ENCODE measurements at places on chromosomes 6 and 20.
A peak's percentile ranks its signal among the peaks of the same experiment; 100 is the strongest.

DNA sequence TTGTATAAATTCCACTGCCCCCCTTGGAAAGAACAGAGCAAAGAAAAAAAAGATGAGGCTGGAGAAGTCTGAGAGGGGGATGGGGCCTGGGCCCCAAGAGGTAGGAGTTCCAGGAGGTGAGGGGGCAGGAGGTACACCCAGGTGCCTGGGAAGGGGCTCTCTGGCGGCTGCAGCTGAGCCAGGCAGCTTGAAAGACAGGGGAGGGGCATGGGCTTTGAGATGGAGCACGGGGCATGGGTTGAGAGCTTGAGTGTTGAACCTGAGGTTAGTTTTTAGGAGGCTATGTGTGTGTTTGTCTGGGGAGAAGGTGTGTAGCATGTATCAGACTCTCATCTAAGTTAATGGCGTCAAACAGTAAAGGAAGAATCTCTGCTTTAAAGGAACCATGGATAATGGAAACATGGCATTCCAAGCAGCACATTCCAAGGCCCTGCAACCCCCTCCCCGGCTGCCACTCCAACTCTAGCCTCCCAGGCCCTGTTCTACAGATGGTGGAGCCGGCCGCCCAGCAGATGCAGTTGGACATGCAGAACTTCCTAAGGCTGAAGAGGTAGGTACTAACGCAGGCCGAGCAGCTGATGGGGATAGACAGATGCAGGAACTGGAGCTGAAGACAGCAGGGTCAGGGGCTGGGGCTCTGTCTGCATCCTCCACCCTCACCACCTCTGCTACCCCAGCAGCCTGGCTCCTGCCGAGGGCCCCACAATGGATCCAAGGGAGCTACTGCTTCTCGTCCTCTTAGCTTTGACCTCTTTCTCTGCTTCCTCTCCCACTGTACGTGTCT is 42.1 kb downstream of the MDFI start:
- no peak for DNase-seq

- no peak for DNase-seq
Observed at GRCh38 chr6:42428326-42429041, 23.2 kb downstream of the TRERF1 start.

DNA sequence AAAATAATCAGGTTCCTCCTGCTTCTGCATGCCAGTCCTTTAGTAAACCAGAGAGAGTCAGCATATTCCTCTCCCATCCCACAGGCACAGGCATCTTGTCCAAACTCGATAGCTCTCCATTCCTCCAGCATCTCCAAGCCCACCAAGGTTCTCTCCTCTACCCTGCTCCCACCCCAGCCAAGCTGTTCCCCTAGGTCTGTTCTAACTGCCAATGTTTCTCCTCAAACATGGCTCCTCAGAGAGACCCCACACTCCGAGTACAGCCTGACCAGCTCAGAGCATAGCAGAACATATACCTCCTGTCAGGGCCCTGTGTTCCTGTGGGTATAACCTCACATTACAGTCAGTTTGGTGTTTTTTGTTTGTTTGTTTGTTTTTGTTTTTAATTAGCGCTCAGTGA is 177.8 kb downstream of the VEGFA start:
- no peak for DNase-seq

GRCh38 chr6:8881663-8882062 is 446.3 kb upstream of the SLC35B3 start:
- DNase-seq, result no peak

DNA sequence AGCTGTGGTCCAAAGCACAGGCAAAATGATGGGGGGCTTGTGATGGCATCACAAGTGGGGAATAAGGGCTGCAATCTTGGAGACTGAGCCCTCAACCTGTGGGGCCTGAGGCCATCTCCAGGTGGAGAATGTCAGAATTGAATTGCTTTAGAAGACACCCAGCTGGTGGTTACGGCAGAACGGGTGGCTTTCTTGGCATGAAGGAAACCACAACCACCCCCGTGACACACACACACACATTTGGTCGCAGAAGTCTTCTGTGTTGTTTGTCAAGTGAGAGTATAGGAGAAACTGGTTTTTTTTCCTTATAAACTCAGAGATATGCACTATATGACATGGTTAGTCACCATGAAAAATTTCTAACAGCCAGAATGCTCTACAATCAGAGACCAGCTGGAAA is 139.5 kb upstream of the CDH4 start:
- no peak for DNase-seq

- DNase-seq, result no peak
Observed at GRCh38 chr6:27672113-27672799, 199.4 kb upstream of the ZNF184 start.

DNA sequence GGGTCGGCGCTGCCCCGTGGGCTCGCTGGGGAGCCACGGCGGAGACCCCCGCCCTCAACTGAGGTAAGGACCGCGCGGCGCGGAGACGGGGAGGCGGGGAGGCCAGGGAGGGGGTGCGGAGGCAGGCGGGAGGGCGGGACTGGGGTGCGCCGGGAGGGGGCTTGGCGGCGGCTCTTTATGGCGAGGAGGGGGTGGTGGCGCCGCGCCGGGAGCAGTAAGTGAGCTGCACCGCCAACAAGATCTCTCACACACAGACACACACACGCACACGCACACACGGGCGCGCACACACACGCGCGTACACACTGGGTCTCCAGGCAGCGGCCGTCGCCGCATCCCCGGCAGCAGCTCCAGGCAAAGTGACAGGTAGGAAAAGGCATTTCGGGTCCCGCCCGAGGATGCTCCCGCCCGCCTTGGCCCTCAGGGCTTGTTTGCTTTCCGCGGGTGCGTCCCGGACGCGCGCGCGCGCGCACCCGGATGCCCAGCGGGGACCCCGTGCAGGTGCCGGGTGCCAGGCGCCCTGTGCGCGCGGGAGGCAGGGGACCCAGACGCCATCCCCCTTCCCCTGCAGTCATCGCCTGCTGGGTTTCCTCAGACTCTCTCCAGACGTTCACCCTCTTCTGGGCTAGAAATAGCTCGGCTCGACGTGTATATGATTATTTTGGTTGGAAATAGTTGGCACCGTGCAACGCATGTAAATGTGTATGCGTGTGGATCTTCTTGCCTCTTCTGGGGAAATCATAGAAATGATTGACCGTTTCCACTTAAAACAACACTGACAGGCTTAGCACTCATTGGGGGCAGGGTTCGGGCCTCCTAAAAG is at the start of gene PLCB4:
PLCB4 (plus strand) TSS at position 247 of the 823 bp plus-strand sequence. CDS start 238,728 bp downstream, outside the sequence.
- peak; percentile 52 for DNase-seq

DNA sequence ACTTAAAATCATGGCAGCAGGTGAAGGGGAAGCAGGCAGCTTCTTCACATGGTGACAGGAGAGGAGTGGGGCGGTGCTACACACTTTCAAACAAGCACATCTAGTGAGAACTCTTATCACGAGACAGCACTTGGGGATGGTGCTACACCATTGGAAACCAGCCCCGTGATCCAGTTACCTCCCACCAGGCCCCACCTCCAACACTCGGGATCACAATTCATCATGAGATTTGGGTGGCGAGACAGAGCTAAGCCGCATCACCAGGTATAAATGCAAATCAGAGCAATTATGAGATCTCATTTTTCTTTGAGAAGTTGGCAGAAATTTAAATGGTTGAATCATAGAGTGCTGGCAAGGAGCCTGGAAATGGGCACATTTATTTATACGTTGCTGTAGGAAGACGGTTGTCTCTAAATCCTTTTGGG is 31.4 kb downstream of the IGF2R start:
- no peak for DNase-seq

GRCh38 chr6:13715444-13715883 is 3.8 kb upstream of the RANBP9 start:
- DNase-seq, result no peak

GRCh38 chr6:7433121-7433617 is 43.6 kb downstream of the RIOK1 start:
- DNase-seq, result no peak

GRCh38 chr20:53773792-53774401 is 180.3 kb upstream of the ZNF217 start:
- no peak for DNase-seq

DNA sequence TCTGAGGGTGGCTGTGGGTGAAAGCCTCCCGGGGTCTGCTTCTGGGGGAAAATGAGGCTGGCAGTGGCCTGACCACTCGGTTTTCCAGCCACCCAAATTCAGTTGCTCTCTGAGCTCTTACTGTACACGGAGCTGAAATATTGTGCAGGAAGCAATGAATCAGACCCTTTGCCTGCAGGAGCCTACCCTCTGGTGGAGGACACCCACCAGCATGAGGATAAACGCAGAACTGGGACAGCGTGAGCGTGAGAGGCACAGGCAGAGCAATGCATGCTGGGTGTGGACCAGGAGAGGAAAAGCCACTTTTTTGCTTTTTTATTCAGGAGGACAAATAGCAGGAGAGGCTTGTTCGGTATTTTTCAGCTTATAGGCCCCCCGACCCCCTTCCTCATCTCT is 298.0 kb downstream of the QKI start:
- no peak for DNase-seq

DNA sequence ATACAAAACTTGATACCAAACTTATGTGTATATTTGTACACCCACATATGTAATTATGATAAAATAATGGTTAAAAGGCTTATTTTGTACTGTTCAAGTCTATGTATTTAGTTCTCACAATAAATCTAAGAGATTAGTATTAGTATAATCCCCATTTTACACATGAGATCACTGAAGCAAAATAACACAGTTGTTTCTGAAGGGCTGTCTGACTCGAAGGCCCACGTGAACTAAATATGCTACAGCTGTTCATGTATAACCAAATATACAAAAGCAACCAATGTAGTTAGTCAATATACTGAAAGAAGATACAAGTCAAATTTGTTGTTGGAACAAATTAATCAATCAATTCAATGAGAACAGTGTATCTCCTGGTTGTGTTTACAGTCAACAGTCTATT is 959.2 kb downstream of the EPHA7 start:
- DNase-seq, result no peak

DNA sequence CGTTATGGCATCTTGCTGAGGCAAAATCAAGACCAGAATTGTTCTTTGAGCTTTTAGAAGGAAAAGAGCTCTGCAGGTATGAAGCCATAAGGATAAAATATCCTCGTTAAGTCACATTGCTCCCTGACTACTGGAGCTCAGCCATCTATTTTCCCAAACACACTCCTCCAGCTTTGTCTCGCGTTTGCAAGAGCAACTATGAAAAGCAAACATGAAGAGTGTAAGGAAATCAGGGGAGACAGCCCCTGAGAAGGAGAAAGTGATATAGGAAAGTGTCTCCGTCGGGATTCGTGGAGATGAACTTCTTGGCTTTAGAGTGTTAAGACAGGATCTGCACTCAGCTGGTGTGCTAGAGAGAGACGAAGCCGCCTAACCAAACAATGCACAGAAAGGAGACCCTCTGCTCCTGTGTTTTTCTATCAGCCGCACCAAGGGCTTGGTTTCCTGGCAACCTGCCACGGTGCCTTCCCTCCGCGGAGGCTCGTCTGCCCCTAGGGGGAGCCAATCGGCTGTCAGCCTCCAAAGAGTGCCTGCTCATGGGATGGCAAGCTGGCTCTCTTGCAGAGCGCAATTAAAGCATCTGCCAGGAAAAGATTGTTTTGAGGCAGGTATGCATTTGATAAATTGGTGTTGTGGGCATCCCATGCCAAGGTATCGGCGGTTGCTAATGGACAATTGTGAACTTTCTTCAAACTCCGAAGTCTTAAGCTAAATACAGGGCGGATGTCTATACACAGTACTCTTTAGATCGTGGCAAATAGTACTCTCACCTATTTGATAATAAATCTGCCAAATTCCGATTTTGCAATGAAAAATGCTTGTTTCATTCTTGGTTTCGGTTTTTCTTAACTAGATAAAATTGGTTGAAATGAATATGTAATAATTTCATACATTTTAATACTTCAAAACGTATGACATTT is 603.2 kb downstream of the RNF144B start:
- DNase-seq, result peak; percentile 82

- no peak for DNase-seq
Observed at GRCh38 chr6:8562125-8562524, 126.8 kb upstream of the SLC35B3 start.

DNA sequence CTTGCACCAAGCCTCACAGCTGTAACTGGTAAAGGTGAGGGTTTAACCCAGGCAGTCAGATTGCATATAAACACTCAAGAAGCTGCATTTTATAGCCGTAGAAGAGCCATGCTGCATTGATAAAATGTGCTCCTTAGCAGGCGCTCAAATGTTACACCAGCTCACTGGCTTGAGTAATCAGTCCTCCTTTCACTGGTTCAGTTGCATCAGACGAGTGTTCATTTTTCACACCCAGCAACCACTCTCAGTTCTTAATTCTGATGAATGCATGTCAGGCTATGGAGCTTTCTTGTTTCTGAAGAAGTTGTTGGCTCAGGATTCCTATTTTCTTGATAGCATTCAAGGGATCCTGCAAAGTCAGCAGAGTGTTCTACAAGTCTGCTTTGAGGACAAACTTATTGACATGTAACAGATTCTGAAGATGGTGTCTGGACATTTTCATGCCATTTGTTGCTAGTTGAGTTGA is 198.3 kb downstream of the PLCB1 start:
- no peak for DNase-seq

DNA sequence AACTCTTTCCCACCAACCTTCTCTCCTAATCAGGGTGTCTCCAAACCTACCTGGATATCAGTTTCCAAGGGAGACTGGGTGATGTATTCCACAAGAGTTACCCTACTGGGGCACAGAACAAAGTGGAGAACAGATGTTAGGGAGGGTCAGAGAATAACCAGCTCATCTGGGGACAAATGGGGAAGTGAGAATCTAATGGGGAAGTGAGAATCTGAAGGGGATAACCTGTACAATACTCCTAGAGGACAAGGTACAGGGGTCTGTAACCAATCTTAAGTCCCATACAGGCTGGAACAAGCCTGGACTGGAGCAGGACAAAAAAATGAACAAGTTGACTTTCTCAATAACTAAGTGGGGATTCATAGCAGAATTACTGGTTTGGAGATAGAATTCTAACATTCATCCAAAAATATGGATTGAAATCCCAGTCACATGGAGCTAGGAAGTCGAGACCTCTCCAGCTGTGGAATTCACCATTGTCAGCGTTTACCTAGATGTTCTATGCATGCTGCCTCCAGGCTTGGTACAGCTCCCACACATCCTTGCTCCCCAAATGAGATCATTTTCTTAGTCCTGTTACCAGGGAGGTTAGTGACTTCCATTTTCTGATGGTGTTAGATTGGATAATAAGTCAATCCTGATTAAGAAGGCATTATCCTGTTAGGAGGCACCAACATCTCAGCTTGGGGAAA is 214.8 kb upstream of the MOCS1 start:
- DNase-seq, result no peak

DNA sequence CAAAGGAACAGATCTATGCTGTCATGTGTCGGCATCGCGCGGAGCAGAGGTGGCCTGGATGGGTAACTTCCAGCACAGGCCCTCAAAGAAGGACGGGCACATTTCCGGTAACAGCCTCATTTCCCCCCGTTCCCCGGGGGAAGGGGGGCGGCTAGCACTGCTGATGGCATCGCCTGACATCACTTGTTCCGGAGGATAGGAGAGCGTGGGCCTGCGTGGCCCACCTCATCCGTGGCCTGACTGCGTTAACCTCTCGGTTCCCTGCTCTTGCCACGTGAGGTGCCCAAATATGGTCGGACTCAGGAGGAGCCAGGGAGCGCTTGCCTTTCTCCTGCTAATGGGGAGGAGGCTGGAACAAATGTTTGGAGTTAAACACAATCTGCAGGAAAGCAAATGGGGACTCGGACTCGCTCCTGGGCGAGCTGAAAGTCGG is at the start of gene AKAP12:
AKAP12 (plus strand) TSS at position 365 of the 433 bp plus-strand sequence. CDS start 596 bp downstream, outside the sequence.
- DNase-seq, result no peak

Data from NCI-H446 (cell line).